Right ventricle myocardium superior (tissue), 1 donor: ENCODE measurements at places on chromosomes 3 and 15.

DNA sequence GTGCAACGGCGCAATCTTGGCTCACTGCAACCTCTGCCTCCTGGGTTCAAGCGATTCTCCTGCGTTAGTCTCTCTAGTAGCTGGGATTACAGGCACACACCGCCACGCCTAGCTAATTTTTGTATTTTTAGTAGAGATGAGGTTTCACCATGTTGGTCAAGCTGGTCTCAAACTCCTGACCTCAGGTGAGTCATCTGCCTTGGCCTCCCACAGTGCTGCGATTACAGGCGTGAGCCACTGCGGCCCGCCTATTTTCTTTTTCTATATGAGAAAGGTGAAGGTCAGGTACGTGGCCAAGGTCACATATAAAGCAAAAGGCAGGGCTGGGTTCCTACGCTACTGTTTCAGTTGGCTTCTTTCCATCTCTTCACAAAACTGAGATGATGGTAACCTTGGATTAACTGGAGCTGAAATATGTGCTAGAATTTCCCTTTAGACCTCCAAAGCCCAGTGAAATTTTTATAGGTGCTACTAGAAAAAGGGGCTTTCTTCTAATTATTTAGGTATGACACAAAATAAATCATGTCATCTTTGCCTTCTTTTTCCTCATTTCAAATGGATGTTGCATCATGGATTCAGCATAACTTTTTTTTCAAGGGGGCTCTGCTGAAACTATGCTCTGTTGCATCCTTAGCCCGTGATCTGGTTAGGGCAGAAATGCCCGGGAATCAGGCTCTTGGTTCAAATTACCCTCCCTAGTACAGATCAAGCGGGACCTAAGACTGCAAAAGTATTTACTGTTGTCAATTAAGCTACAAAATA is 68.5 kb downstream of the MYO1E start:
- DNase-seq, result no peak

DNA sequence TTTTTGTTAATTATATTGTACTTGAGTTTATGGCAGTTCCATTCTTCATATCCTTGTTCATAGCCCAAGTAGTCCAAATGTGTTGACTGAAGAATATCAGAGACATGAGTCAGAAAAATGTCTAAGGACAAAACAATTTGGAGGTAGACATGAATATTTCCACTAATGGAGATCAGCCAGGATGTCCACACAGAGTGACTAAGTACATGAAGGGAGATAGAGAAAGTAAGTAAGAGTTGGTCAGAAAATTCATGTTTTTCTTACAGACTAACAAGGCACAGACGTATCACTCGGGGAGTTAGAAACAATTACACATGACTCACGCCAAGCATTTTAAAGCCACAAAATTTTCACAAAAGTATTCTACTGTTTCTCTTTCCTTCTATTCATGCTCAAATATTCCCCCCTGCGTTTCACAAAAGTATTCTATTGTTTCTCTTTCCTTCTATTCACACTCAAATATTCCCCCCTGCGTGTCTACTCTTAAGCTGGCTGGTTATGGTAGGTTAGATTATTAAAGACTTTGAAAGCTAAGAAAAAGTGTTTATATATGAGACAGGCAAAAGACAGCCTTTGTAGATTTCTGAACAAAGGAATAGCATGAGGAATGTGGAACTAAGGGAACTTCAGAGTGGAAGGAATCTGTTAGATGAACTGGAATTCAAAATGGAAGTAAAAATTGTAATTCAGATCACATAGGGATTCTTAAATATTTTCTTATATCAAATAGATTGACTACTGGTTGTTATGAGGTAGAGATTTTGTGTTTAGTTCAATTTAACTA is 648.7 kb upstream of the CCDC54 start:
- no peak for DNase-seq

DNA sequence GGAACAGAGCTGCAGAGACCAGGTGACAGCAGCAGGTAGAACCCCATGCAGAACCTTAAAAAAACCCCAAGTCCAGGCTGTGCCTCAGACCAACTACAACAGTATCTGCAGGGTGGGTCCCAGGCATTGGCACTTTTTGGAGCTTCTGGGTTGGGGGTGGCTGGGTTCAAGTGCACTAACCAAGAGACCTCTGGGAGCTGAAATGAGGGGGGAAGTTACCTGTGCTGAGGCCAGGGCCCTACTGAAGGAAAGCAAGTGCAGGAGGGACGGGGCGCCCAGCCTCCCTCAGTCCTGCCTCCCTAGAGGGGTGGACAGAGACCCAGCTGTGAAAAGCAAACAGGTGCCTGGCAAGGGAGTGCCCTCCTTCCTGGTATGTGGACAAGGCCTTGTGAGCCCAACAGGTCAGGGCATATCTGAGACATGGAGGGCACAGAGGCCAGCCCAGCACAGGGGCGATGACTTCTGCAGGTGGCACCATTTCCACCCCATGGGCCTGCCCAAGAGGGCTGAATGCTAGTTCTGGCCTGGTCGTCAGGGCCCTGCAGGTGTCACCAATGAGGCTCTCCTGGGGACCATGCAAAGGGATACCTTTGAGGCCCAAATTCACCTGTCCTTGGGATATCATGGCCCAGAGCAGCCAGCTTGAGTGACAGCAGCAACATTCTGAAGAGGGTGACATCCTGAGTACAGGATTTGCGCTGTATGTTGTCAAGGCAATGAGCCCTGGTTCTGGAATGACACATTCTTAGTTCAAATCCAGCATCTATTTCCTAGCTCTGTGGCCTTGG is 18.7 kb downstream of the CTSH start:
- DNase-seq, result no peak

DNA sequence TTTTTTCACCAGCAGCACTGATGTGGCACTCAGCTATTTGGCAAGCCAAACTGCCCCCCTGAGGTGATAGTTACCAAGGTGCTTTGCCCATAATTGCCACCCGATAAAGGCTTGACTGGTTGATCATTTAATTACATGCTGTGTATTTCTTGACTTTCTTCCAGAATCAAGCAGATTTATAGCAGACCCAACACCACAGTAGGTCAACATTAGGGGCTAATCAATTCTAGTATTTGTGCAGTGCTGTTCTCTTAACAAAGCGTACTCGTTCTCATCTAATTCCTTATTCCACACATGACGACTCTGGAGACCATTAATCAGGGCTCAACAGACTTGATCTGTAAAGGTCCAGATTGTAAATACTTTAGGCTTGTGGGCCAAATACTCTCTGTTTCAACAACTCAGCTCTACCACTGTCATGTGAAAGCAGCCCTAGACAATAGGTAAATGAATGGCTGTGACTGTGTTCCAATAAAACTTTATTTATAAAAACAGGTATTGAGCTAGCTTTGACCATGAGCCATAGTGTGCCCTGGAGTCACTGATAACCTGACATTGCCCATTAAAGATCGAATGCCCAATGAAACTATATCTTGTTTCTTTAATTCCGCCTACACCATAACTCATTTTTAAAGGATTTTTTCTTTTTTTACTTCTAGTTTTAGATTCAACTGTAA is 119.1 kb upstream of the TMC3 start:
- no peak for DNase-seq

DNA sequence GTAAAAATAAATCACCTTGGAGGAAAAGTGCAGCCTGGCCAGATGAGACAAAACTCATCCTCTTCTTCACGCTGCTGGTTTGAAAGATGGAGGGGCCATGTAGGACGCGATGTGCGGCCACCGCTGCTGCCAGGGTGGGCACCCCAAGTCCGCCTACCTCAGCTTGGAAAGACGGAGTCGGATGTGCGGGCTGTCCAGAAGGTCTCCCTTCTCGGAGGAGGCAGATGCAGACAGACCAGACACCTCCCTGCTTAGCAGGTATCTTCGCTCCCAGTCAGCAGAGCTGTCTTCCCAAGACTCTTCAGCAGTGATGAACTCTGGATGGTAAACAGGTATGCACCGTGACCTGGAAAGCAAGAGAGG is 71.4 kb downstream of the OCA2 start:
- no peak for DNase-seq

- DNase-seq, result no peak
Observed at GRCh38 chr3:53677413-53677812, 168.8 kb downstream of the CHDH start.

- DNase-seq, result no peak
Observed at GRCh38 chr15:25508369-25509002, 69.7 kb upstream of the UBE3A start.

DNA sequence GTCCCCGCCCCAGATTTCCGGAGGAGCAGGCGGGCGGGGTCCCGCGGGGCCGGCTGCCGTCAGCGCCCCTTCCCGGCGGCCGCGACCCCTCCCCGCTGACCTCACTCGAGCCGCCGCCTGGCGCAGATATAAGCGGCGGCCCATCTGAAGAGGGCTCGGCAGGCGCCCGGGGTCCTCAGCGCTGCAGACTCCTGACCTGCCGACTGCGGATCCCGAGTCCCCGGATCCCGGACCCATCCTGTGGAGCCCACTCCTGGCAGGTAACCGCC is at the start of gene TRH:
Gene TRH, plus strand, starts transcription at position 157 of the 269 bp plus-strand sequence. CDS start 1,097 bp downstream, outside the sequence.
- no peak for DNase-seq

DNA sequence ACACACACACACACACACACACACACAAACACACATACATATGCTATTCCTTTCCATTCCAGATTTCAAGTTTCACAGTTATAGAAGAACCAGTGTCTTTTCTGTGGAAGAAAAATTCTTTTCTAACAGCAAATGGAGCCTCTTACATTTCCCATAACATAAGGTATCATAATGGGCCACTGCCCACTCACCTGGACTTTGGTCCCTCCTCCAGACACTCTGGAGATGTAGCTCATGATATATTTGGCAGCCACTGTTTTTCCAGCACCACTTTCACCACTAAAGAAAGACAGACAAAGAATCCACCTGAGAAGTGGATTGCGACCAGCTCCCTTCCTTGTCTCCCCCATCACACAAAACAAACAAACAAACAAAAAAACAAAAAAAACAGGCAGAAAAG is 29.8 kb downstream of the LDHAL6B start:
- DNase-seq, result no peak

- no peak for DNase-seq
Observed at GRCh38 chr3:53819163-53819868, 26.9 kb downstream of the CHDH start.

GRCh38 chr3:119367000-119367399 is 72.8 kb downstream of the ARHGAP31 start:
- DNase-seq, result no peak

GRCh38 chr15:25391971-25392721 is 46.7 kb downstream of the UBE3A start:
- DNase-seq, result no peak

DNA sequence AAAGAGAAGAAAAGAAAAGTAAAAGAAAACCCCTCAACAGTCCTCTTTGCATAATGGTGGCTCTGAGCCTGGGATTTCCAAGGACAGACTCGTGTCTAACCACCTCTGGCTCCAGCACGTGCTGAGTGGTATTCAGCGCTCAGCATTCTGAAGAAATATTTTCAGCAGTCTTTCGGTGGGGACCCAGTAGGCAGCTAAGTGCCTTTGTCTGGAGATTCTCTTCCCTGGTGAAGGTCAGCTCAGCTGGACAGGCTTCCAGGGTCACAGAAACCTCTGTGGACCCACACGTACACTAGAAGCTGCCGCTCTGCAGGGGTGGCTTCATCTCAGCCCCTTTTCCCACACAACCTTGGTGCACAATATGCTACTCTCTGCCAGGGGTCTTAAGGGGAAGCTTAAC is 36.0 kb downstream of the CCDC32 start:
- no peak for DNase-seq

GRCh38 chr15:82737975-82738374 is 28.3 kb upstream of the AP3B2 start:
- no peak for DNase-seq

DNA sequence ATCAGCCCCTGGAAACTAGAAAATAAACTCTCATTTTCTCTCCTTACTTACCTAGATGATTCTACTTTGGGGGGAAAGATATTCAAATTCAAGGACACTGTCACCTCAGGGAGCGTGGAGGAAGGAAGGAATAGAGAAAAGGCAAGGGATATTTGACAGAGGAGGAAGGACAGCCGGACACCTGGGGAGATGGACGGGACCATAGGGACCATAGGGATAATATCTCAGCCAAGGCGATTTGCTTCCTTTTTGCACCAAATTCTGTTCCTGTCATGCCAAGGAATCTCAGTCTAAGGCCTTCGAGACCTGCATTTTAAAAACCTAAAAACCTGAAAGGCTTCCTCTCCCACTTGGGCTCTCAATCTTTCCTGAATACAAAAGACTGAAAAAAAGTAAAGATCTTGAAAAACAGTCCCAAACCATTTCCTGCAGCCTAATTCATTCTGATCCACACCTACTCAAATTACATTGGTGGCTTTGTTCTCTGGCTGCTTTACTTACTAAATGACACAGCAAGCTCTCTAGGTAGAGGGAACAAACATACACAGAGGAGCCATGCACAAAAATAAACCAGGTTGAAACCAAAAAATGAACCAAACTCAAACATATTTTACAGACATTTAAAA is 73.9 kb upstream of the SLC24A5 start:
- DNase-seq, result no peak

GRCh38 chr15:52653431-52653964 is 25.7 kb downstream of the ATOSA start:
- no peak for DNase-seq

DNA sequence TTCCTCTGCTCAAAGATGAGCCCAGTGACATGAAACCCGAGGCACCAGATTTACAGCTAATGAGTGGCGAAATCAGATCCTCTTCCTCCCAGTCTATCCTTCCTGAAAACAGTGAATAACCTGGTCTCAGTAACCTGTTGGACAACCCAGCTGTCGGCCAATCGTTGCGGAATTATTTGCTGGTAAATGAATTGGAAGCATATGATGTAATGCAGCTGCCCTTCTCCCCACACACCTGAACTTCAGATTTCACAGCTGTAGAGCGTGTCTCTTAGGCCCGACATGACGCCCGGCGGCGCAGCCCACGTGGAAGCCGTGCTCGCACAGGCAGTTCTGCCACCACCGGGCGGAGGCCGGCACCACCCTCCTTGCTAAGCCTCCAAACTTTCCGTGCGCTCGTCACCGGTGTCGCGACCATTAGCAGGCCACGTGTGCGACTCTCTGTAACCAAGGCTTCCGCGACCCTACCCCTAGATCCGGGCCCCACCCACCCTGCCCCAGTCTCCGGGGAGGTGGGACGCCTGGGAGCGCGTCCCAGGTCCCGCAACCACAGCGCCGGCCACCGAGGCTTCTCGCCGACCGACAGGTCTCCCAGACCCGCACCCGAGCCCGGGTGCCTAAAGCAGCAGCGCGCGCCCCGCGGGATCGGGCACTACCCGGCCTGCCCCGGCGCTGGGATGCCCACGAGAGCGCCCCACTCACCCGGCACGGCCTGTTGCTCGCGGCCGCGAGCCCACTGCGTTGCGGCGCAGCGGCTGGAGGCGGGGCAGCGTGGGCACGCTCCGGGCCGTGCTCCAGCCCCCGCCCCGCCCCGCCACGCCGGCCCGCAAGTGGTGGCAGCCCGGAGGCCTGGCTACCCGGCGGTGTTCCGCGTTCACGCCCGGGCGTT is at the start of gene RIOX2:
Gene RIOX2, minus strand, starts transcription at position 753 of the 889 bp plus-strand sequence. CDS start 4,838 bp downstream, outside the sequence.
- peak; percentile 87 for DNase-seq

DNA sequence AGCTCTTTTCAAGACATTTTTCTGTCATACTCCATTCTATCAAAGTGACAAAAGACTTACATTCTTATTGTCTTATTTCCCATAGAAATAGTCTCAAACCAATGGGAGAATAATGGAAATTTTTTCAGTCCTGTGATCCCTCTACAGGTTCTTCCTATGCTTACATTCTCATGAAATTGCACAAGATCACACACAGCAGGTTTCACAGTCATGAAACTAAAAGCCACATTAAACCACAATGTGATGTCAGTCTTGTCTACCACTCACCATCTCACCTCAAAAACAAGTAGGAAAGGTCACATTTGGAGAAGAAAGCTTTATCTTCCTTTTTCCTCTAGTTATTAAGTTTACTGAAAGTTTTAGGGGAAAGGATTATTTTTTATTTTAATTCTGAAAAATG is 161.0 kb upstream of the RORA start:
- DNase-seq, result no peak
